DMS153 (cell line): ENCODE measurements at places on chromosomes 5 and 9.

GRCh38 chr9:922171-922570 lies 54.3 kb upstream of the DMRT3 start:
- DNase-seq: no peak

DNA sequence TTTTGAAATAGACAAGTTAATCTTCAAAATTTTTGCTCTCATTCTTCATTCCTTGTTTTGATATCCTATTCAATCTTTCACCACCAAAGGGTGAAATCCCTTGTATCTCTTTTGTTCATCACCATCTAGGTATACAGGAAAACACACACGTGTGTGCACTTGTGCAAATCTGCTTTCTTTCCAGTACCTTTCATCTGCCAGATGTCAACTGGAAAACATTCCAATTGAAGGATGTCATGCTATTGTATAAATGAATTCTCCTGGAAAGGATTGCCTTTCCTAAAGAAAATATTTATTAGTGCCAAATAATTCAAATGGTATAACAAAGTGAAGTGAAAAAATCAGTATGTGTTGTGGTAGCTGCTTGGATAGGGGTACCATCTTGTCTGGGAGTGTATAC lies 123.7 kb downstream of the RANBP17 start:
- DNase-seq: no peak

- no peak for DNase-seq
Measured at GRCh38 chr5:123559434-123559775, 47.4 kb downstream of the CSNK1G3 start.

- no peak for DNase-seq
Measured at GRCh38 chr5:82362636-82363035, 84.5 kb upstream of the RPS23 start.

GRCh38 chr5:56838409-56839039 lies 23.2 kb downstream of the MAP3K1 start:
- no peak for DNase-seq

DNA sequence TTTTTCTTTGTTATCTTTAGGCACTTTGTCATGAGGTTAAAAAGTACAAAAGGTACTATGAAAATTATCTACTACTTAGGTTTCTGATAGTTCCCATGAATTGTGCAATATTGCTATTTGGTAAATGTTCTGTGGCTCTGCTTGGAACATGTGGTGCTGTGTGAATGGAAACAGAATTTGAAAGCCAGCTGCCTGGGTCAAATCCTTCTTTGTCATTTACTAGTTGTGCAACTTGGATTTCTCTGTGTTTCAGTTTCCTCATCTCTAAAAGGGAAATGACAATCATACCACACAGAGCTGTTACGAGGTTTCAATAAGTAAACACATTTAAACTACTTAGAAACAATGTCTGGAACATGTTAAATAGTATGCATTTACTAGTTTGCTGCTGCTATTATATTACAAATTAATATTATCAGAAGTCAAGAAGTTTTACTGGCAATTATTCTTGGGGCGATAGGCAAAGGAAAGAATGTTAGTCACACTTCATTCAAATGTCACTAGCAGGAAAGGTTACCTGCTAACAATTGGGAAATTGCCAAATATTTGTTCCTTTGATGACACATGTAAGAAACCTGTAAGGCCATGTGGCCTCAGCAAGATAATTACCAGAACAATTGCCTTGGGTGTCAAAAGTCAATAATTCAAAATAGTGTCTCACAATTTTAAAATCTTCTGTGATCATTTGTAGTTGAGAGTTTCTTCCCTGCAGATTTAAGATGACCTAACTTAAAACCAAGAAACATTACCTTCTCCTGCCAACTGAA lies 184.8 kb downstream of the KIAA0825 start:
- no peak for DNase-seq

DNA sequence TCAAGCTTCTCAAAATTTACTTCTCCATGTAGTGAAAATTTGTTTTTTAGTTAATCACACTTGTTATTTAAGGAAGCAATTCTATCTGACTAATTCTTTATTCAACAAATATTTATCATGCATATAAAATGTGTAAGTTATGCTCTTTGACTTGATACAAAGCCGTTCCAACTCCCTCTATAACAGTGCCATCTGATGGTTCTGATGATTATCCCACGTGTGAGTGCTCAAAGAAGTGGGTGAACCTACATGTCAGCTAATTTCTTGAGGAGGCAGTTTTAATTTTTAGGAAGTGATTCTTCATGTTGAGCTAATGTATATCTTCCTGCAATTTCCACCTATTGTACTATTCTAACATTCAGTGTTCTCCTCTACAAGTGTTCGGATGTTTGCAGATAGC lies 88.8 kb upstream of the BRINP1 start:
- DNase-seq: no peak

DNA sequence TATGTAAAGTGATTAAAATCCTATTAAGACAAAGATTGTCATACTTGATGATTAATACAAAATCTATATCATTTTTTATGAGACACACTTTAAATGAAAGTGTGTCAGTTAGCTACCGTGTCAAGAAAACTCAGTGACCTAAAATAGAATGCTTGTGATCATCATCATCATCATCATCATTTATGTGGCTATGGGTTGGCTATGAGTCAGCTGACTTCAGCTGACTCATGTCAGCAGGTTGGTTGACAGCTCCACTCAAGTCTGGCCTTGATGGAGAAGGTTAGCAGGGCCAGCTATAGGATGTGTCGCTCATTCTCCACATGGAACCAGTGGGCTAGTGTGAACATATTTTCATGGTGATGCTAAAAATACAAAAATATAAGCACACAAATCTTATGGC lies 43.8 kb upstream of the ZNF300 start:
- no peak for DNase-seq

DNA sequence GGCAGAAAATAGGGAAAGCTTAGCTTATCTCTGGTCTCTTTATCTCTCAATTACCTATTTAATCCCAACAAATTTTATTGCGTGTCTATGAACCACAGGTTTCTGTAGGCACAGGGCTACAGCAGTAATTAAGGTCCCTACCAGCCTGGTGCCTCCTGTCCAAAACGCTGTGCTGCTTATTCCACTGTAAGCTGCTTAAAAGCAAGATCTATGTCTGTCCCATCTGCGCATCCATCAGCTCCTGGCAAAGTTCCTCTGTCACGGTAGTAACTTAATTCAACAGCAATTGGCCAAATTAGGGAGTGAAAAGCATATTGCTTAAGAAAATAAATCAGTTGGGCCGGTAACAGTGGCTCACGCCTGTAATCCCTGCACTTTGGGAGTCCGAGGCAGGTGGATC lies 235.8 kb upstream of the VLDLR start:
- DNase-seq: no peak

- DNase-seq: no peak
Measured at GRCh38 chr5:157860898-157861890, 2.2 kb upstream of the CLINT1 start.

DNA sequence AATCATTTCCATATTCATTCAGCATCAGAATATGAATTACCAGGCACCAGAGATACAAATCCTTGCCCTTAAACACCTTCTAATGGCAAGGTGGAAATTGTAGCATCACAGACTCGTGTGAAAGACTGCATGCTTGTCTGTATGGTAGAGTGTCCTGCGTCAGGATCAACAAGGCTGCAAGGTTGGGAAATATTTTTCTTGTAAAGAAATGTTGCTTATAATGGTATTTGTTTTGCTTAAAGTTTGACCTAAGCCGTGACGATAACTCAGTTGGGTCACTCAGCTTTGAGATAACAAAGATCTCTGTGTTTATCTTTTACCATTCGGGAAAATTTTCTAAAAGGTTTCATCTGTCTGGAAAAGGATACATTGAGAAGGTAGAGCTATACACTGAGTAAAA lies 87.6 kb downstream of the BASP1 start:
- DNase-seq: no peak

DNA sequence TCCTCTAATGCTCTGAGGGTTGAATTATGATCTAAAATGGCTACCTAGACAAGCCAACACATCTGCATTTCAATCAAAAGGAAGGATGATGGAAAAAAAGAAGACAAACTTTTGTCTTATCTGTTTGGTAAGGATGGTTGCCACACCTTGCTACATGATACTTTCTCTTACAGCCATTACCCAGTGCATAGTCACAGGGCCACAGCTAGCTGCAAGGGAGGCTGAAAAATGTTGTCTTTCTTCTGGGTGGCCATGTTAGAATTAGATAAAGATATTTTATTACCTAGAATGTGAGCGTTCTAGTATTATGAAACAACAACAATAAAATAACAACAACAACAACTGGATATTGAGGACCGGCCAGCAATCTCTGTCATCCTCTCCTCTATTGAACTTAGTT lies 4.7 kb upstream of the AOPEP start:
- no peak for DNase-seq

DNA sequence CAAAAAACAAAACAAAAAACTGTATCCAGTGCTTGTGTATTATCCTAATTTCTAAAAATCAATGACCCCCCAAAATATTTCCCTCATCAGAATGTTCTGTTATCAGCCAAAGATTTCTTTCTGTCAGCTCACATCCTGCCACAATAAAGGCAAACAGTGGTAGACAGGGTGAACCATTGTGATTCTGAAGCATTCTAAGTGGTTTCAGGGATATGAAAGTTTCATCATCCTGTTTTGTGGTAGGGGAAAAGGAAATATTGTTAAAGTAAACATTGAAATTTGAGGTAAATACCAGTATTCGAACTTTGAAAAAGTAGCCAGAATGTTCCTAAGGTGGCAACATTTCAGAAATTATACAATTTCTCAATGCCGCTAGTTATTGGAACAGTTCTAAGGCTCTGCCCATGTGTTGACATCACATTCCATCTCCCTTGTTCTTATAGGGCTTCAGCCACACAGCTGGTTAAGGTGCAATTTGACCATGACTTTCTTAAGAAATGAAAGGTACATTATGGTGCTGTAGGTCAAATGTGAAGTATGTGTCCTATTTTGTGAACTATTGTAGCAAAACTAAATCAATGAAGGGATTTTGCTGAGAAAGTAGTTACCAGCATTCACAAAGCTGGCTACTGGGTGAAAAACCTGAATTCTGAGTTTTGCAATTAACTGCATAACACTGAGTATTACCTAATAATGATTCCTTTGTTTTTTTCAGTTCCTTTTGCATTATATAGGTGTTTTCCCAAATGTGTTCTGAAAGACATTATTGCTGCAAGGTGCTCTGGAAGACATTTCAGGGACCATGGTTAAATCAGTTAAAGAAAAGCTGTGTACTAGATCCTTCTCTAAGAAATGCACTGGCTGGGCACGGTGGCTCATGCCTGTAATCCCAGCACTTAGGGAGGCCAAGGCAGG lies 107.6 kb upstream of the RASGRF2 start:
- DNase-seq: no peak

- no peak for DNase-seq
Measured at GRCh38 chr5:9653811-9654210, 23.7 kb upstream of the TAS2R1 start.

DNA sequence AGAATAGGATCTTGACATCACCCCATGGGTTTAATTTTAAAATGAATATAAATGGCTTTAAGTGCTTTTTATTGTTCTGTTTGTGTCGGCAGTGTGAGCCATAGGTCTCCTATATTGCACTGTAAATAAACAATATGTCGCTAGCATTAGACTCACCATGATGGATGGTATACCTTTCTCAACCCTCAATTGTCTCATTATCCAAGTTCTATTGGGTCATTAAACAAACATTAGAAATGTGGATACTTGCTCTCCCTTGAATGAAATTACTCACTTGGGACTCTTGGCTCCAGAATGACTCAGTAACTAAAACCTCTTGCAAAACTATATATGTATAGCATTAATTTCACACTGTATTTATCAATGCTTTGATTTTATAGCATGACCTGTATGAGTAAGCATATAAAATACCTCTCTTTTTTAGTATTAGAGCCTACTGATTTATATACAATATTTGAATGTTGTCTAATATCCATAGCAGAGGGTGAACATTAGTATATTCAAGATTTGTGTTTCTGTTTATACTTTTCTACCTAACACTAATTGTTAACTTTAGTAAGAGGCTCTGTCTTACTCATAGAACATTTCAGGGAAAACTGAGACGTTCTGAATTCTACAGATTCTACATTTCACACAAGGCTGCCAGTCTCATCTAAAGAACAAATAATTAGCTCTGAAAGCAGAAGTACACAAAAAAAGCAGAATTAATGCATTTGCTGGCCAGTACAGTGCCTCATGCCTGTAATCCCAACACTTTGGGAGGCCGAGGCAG lies 303.8 kb upstream of the PRR16 start:
- DNase-seq: no peak

- no peak for DNase-seq
Measured at GRCh38 chr5:160353379-160353778, 17.0 kb downstream of the C1QTNF2 start.

- DNase-seq: no peak
Measured at GRCh38 chr9:2271426-2271825, 256.3 kb downstream of the SMARCA2 start.

GRCh38 chr9:98040212-98040611 lies 16.3 kb upstream of the NANS start:
- no peak for DNase-seq
